ENCODE measurements at places on chromosomes 7 and 10.

- DNase-seq, result no peak
These were observed 29.0 kb downstream of the PDGFA start for GRCh38 chr7:490461-491291.

DNA sequence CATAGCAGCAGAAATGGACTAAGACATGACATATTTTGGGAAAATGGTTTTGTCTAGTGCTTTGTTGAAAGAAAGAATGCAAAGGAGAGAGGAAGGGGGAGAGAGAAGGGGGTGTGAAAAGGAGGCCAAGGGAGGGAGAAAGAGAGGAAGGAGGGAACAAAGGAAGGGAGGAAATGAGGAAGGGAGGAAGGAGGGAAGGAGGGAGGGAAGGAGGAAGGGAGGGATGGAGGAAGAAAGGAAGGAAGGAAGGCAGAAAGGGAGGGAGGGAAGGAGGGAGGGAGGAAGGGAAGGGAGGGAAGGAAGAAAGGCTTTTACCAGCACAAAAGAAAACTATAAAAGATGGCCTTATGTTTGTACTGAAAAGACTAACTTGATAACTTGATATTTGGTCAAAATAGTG is 65.1 kb upstream of the ST8SIA6 start:
- no peak for DNase-seq

- no peak for DNase-seq
These were observed 286.1 kb upstream of the C7orf33 start for GRCh38 chr7:148304456-148304855.

DNA sequence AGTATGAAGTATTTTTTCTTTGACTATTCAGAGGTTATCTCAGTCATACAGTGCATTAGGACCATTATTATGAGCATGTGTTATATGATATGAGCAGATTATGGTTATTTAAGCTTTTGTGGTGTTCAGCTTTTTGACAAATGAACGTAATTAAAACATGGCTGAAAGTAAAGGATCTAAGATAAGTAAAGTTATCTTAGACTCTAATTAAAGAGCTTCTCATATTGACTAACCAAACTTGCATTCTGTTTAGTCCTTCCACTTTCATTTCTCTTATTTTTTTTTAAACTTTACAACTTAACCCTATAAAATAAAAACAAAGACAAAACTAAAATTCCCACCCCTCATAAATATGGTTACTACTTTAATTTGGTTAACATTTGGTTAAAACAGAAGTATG is 6.9 kb upstream of the GPR85 start:
- DNase-seq, result no peak

- no peak for DNase-seq
These were observed 79.9 kb downstream of the ARHGAP21 start for GRCh38 chr10:24643679-24644209.

GRCh38 chr10:68135922-68136792 is 26.9 kb downstream of the MYPN start:
- no peak for DNase-seq

GRCh38 chr10:46006219-46006618 is 24.2 kb downstream of the NCOA4 start:
- DNase-seq, result no peak

GRCh38 chr10:130191380-130191779 is 55.2 kb downstream of the GLRX3 start:
- DNase-seq, result no peak

DNA sequence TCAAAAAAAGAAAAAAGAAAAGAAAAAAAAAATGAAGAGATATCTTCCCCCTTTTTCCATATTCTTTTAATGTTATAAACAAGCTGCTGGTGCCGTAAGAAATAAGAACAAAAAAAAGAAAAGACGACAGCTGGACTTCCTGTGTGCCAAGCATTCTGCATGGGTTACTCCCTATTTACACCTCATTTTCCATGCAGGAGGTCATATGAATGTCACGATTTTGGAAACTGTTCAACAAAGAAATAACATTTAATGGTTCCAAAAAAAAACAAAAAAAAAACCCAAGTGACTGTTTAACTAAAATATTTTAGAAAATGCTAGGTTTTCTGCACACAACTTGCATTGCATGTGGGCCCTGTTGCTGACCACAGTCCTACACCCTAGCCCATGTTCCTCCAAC is 159.3 kb downstream of the TNS3 start:
- no peak for DNase-seq

GRCh38 chr7:71842381-71842780 is 569.8 kb downstream of the CALN1 start:
- no peak for DNase-seq

- DNase-seq, result no peak
These were observed 111.0 kb downstream of the MICALL2 start for GRCh38 chr7:1348096-1348822.

DNA sequence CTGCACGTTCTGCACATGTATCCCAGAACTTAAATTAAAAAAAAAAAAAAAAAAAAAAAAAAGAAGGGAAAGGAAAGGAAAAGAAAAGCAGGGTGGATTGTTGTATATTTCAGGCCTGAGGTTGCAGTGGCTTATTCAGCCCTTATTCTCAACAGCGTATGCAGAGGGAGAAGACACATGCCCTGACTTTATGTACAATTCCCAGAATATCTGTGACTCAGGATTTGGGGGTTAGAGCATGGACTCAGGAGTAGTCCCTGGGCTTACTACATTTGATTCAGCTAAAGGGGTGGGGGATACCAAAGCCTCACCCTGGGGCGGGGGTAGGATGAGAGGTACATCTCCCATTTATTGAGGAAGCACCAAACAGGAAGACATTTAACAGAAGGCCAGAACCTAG is 137.4 kb downstream of the MYOF start:
- DNase-seq, result no peak

GRCh38 chr7:28358423-28358868 is 53.9 kb upstream of the CREB5 start:
- DNase-seq, result no peak

GRCh38 chr7:111459757-111460280 is 102.5 kb downstream of the IMMP2L start:
- no peak for DNase-seq

DNA sequence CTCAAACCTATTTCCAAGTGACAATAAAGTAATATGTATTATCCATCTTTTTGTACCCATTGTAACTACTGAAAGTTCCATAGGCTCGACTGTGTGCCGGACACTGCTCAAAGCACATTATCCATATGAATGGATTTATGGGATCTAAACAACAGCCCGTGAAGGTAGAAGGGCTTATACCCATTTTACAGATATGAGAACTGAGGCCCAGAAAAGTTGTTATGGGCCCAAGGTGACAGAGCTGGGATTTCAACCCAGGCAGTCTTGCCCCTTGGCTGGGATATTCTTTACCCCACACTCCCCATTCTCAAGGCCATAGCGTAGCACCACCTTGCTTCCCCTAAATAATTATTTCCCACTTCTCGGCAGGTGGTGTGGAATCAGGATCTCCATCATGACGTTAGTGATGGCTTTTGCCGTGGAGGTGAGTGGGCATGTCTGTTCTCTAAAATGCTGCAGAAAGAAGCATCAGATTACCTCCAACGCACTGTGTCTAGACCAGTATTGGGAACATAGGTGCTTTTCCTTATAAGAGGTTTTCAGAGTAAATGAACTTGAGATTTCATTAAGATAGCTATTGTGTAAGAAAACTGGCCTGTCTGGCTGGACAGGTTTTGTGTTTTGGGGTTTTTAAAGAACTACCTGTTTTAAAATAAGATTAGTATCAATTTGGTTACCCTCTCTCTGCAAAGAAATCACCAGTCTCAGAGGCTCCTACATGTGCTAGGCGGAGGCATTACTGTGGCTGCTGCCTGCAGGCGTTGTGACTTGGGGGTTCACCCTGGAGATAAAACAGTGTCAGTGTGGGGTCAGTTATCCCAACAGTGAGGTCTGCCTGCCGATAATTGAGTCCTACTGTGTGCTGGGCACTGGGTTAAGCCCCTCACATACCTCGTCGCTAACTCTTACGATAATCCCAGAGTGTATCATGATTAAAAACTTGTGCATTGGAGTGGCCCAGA is 85.1 kb upstream of the SDK1 start:
- DNase-seq, result no peak

GRCh38 chr10:43237128-43237527 is 29.7 kb downstream of the RASGEF1A start:
- no peak for DNase-seq

DNA sequence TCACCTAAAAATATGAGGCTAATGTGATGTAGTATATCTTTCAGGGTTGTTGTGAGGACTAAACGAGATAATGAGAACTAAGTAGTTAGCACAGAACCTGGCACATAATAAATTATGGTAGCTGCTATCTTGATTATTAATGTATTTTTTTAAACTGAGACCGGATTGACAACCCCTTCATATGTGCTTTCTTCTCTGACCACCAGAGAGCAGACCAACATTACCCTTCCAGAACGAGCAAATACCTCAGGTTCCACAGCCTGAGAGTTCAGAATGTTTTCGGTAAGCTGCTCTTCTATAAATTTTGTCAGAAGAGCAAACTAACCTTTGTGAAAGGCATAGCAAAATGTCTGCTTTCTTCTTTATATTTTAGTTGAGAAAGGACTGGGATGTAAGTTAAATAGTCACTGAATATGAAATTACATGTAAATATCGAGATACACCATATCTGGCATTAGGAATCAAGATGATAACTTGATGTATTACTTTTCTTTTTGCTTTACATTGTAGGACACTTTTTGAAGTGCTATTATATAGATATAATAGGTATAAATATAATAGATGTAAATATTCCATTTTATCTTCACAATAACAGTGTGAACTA is 13.6 kb upstream of the BPGM start:
- no peak for DNase-seq

DNA sequence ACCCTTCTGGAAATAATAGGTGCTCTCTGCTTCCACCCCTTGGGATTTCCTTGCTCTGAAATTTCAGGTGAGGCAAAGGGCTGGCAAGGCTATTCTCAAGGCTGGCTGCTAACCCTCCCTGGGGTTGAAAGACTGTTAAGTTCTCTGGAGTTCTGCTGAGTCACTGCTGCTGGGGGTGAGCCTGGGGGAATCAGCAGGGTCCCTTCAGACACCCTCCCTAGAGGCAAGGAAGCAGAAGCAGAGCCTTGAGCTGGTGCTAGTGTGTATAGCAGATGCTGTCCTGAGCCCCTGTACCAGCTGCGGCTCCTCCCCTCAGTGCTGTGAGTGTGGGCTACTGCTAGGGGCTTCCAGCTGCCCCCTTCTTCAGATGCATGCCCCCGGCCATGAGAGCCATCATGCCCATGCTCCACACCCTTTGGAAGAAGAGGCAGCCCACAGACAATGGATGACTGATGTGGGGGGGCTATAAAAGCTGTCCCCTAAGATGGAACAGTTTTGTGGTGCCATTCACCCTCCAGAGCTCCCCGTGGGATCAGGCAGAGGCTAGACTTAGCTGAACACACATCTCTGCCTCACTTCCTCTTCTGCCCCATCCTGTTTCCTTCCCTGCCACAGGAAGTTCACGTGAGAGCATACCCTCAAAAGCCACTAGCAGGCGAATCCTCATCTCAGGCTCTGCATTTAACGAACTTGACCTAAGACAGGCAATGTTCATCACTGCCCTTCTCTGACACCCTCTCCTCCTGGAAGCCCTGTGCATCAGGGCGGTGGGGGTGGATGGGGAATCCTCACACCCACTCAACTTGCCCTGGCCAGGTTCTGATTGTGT is 91.8 kb downstream of the SH3PXD2A start:
- no peak for DNase-seq

GRCh38 chr7:123533929-123534382 is 439 bp downstream of the IQUB start:
- DNase-seq, result no peak
